NCI-H460 (cell line): ENCODE measurements at places on chromosomes 5 and 9. TPM values are rescaled to one million over a fixed set of nuclear protein-coding genes. Genes with fewer than 3 reads are reported as not detected.

Gene FOXD4L4
- 0.07 TPM in 1 of 2 replicates, not detected in the other for total RNA-seq

Gene TNFSF15
- not detected in 2 replicates for total RNA-seq

Gene KCTD16
- 2.0 and 2.8 TPM in 2 replicates for total RNA-seq

Gene PCDHB16
- total RNA-seq, result 0.32 and 0.69 TPM in 2 replicates

Gene STING1
- total RNA-seq, result 1.6 and 3.0 TPM in 2 replicates

Gene PDE8B
- total RNA-seq, result 1.5 and 1.9 TPM in 2 replicates

Gene IL3
- not detected in 2 replicates for total RNA-seq

Gene GABRA6
- total RNA-seq, result not detected in 2 replicates

Gene IL13
- total RNA-seq, result not detected in 2 replicates

Gene FBP1
- total RNA-seq, result 0.12 TPM in 1 of 2 replicates, not detected in the other
